Effector memory CD8-positive, alpha-beta T cell (primary cell): ENCODE measurements at places on chromosomes 16 and 17.

DNA sequence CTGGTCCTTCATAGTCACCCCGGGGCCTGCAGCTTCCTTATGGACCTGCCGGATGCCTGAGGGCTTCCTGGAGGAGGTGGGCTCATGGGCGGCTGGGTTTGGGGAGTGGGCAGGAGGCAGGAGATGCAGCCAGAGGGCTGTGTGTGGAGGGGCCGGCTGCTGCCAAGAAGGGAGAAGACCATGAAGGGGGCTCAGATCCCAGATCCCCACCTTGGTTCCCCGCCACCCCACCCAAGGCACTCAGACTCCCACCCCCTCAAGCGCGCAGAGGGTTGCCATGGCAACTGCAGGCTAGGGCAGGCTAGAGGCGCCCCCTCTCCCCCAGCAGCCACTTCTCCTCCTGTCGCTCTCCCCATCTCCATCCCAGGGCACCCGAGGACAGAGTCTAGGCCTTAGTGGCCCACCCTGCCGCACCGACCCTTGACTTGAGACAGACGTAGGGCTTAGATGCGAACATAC is 104.5 kb downstream of the CRLF3 start:
- H3K27ac ChIP-seq = no peak overlapping the region

GRCh38 chr16:13702614-13703013 is 217.3 kb upstream of the ERCC4 start:
- no peak overlapping the region for H3K4me3 ChIP-seq
- H3K36me3 ChIP-seq = no peaks in the 10 kb centered on the region
- no peaks in the 10 kb centered on the region for H3K4me1 ChIP-seq
- no peak for DNase-seq

DNA sequence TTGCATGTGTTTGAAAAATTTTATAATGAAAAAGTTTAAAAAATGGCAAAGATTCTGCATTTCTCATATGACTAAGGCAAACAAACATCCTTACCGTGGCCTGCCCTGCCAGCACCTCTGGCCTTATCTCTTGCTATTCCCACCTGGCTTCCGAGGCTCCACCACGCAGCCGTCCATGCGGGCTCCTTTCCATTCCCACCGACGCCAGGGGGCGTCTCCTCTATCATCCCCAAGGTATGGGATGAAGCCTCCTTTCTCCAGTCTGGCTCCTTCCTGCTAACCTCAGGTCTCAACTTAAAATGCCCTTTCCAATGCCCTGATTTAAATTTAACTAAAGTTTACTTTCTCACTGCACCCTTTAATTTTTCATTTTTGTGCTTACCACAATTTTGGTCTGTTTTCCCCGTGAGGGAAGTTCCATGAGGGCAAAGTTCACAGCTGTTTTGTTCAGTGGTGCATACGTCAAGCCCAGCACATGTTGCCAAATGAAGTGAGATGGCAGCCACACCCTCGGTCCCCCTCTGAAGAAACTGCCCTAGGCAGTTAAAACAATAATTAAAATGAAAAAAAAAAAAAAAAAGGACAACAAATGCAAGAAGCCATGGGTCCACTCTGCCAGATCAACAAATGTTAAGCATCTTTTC is 13.3 kb upstream of the SDK2 start:
- H3K27me3 ChIP-seq = peaks cover 10% of the 10 kb centered on the region
- H3K4me3 ChIP-seq = no peak overlapping the region
- DNase-seq = no peak

GRCh38 chr17:60161598-60162330 is 12.0 kb downstream of the CA4 start:
- peaks cover 4% of the 10 kb centered on the region for H3K36me3 ChIP-seq
- no peak overlapping the region for H3K27ac ChIP-seq
- no peak overlapping the region for H3K4me3 ChIP-seq
- peaks cover 78% of the 10 kb centered on the region for H3K27me3 ChIP-seq

DNA sequence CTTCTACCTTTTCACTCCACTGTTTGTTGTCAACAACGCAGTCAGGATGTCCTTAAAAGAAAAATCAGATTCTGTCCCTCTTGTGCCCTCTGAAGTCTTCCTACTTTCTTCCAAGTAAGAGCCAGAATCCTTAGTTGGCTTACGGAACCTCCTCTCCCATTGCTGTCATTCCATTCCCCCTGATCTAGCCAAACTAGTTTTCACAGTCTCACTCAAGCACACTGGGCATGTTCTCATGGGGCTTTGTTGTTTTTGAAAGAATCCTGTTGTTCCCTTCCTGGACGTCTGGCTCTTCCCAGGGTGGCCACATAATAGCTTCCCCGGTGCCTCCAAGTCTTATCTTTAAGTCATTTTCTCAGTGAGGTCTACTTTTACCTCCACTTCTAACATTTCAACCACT is 158.6 kb upstream of the ELAC2 start:
- H3K36me3 ChIP-seq = no peaks in the 10 kb centered on the region
- H3K4me1 ChIP-seq = no peaks in the 10 kb centered on the region
- no peak for DNase-seq
- H3K27me3 ChIP-seq = no peaks in the 10 kb centered on the region
- no peak overlapping the region for H3K27ac ChIP-seq
- H3K4me3 ChIP-seq = no peak overlapping the region

DNA sequence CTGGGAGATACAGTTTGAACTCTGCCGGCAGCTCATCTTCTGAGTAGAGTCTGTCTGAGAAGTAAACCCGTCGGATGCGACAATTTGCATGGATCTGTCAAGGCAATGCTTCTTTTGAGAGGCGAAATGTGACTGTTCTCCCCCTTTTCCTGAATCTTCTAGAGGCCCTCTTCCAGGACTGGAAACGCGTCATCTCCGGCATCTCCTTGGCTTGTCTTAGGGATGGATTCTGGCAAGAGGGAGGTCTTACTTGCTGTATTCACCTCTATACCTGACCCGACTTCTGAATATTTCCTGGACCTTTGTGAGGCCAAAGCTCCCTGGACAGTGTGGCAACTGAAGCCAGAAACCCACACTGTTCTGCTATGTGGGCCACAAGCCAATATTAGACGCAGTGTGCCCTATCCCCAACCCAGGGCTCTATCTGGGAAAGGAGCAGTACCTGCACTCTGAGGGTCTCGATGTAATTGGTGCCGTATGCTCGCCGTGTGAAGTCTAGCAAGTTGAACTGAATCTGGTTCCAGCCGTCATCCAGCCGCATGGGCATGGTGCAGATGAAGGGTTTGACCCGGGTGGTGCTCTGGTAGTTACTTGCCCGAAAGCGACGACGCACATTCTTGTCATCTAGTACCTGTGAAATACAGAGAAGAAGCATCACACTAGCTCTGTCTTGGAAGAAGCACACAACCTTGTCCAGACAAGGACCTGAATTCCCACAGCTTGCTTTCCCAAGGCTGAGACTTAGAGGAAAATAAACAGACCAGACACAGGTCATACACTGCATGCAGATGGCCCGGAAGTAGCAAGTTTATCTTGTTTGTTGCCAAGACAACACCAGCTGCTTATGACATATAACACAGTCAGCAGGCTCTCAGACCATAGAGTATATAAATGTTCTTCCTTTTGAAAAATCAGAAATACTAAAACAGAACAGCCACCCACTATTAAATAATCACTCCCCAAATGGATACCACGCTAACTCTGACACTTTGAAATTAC is 14.1 kb downstream of the CFAP20 start:
- no peak overlapping the region for H3K4me3 ChIP-seq
- H3K36me3 ChIP-seq = peaks cover 60% of the 10 kb centered on the region
- H3K27ac ChIP-seq = peak overlapping the region; percentile 31
- no peaks in the 10 kb centered on the region for H3K27me3 ChIP-seq
- peaks cover 5% of the 10 kb centered on the region for H3K4me1 ChIP-seq
- DNase-seq = no peak

- peaks cover 23% of the 10 kb centered on the region for H3K36me3 ChIP-seq
- no peaks in the 10 kb centered on the region for H3K27me3 ChIP-seq
- H3K4me3 ChIP-seq = peak overlapping the region; percentile 97
Measured at GRCh38 chr17:1714980-1715802, 5.0 kb upstream of the TLCD2 start.

- H3K36me3 ChIP-seq = peaks cover 4% of the 10 kb centered on the region
- H3K27ac ChIP-seq = peak overlapping the region; percentile 22
Measured at GRCh38 chr16:15053904-15054303, 2.0 kb downstream of the NTAN1 start.

DNA sequence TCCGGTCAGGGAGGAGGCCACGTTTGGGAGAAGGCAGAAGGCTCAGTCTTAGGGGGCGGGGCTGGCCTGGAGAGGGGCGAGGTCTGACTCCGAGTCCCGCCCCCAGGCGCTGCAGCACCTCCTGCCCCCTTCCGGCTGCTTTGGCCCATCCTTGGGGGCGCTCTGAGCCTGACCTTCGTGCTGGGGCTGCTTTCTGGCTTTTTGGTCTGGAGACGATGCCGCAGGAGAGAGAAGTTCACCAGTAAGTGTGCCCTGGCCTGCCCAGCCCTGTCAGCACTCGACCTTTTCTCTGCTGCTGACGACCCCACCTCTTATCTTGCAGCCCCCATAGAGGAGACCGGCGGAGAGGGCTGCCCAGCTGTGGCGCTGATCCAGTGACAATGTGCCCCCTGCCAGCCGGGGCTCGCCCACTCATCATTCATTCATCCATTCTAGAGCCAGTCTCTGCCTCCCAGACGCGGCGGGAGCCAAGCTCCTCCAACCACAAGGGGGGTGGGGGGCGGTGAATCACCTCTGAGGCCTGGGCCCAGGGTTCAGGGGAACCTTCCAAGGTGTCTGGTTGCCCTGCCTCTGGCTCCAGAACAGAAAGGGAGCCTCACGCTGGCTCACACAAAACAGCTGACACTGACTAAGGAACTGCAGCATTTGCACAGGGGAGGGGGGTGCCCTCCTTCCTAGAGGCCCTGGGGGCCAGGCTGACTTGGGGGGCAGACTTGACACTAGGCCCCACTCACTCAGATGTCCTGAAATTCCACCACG is 1.5 kb downstream of the TNFRSF12A start:
- H3K36me3 ChIP-seq = peaks cover 26% of the 10 kb centered on the region
- peak overlapping the region; percentile 42 for H3K27ac ChIP-seq
- no peaks in the 10 kb centered on the region for H3K27me3 ChIP-seq
- DNase-seq = peak; percentile 57
- peaks cover 45% of the 10 kb centered on the region for H3K4me1 ChIP-seq
- H3K4me3 ChIP-seq = peak overlapping the region; percentile 85

DNA sequence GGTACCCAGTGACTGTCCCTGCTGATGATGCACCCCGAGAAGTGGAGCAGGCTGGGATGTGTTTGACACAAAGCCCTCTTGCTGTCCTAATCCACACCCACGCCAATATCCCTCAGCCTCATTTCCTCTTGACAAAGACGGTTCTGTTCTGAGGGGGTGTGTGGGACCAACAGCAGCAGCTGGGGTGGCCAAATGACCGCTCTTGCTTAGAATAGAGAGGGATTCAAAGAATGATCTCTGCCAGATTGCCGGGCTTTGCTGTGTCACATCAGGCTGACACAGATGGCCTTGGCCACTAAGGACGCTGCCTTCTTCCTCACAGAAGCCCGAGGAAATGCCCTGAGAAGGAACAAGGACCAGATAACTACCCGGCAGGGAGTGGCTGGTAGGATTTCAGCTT is 250.7 kb downstream of the NTN1 start:
- DNase-seq = no peak
- no peak overlapping the region for H3K27ac ChIP-seq
- no peaks in the 10 kb centered on the region for H3K4me1 ChIP-seq
- H3K36me3 ChIP-seq = peaks cover 2% of the 10 kb centered on the region

- peak overlapping the region; percentile 93 for H3K27ac ChIP-seq
- no peaks in the 10 kb centered on the region for H3K27me3 ChIP-seq
- peaks cover 1% of the 10 kb centered on the region for H3K36me3 ChIP-seq
- peak overlapping the region; percentile 34 for H3K4me3 ChIP-seq
- no peak for DNase-seq
- H3K4me1 ChIP-seq = peaks cover 21% of the 10 kb centered on the region
Measured at GRCh38 chr17:3910420-3911270, 5.6 kb downstream of the P2RX1 start.

GRCh38 chr17:15145621-15146020 is 119.5 kb downstream of the PMP22 start:
- no peak overlapping the region for H3K27ac ChIP-seq
- H3K4me1 ChIP-seq = no peaks in the 10 kb centered on the region
- H3K27me3 ChIP-seq = peaks cover 12% of the 10 kb centered on the region
- no peaks in the 10 kb centered on the region for H3K36me3 ChIP-seq

GRCh38 chr16:73126525-73126853 is 78.6 kb upstream of the ZFHX3 start:
- no peak for DNase-seq
- peaks cover 5% of the 10 kb centered on the region for H3K27me3 ChIP-seq
- H3K4me3 ChIP-seq = no peak overlapping the region
- no peaks in the 10 kb centered on the region for H3K36me3 ChIP-seq
- no peak overlapping the region for H3K27ac ChIP-seq

DNA sequence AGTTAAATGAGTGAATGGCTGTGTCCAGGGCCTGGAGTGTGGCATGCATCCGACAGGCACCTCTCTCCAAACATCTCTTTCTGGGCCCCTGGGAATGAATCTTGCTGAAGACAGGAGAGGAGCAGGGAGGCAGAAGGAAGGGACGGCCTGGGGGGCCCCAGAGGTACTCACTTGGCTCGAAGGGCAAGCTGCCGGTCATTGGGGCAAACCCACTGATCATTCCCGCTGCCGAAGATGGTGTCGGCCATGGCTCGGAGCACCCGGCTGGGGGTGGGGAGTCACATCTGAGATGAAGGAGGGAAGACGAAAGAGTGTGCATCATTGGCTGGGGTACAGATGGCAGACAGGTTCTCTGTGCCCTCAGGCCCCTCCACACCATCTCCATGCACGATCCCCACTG is 25.3 kb downstream of the RPH3AL start:
- H3K27ac ChIP-seq = no peak overlapping the region
- H3K36me3 ChIP-seq = peaks cover 8% of the 10 kb centered on the region
- no peak overlapping the region for H3K4me3 ChIP-seq
- no peaks in the 10 kb centered on the region for H3K27me3 ChIP-seq
- DNase-seq = no peak
- H3K4me1 ChIP-seq = peaks cover 11% of the 10 kb centered on the region

DNA sequence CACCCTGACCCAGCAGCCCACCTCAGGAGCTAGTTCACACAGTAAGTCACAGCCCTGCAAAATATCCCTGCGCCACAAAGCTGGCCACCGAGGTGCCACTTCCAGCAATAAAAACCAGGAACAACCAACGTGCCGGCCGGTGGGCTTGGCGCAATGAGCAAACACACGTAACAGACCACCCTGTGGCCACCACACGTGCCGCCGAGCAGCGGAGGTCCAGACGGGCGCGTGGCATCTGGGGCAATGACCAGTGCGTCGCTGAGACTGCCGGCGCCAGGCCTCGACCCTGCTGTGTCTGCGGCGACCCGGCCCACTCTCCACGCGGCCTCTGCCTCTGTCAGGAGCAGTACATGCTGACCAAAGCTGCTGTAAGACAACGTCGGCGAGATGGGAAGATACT is 31.5 kb downstream of the LMF1 start:
- no peak for DNase-seq
- peaks cover 3% of the 10 kb centered on the region for H3K36me3 ChIP-seq
- H3K27ac ChIP-seq = no peak overlapping the region
- H3K4me3 ChIP-seq = no peak overlapping the region

DNA sequence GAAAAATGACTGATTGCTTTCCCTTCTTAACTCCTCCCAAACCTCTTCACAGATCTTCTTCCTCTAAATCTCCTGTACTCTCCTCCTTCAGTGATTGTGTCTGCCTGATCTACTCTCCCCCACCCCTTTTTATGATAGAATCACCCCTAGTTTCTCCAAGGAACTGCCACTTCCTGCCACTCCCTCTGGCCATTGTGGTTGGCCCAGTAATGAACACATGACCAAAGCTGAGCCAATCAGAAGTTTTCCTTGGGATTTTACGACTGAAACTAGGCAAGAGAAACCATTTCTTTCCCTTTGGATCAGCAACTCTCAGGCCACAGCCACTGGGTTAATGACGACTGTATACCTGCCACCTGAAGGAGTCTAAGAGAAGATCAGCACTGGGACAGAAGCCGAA is 15.9 kb downstream of the IRX3 start:
- peaks cover 23% of the 10 kb centered on the region for H3K27me3 ChIP-seq
- no peak overlapping the region for H3K4me3 ChIP-seq

GRCh38 chr16:55370762-55371482 is 46.9 kb downstream of the IRX6 start:
- H3K27ac ChIP-seq = no peak overlapping the region
- H3K4me1 ChIP-seq = peaks cover 5% of the 10 kb centered on the region
- no peak for DNase-seq
- no peak overlapping the region for H3K4me3 ChIP-seq
- no peaks in the 10 kb centered on the region for H3K36me3 ChIP-seq
